ENCODE measurements at places on chromosomes 4 and X.

- no peak for DNase-seq
Observed at GRCh38 chrX:24030597-24030996, 3.6 kb upstream of the KLHL15 start.

DNA sequence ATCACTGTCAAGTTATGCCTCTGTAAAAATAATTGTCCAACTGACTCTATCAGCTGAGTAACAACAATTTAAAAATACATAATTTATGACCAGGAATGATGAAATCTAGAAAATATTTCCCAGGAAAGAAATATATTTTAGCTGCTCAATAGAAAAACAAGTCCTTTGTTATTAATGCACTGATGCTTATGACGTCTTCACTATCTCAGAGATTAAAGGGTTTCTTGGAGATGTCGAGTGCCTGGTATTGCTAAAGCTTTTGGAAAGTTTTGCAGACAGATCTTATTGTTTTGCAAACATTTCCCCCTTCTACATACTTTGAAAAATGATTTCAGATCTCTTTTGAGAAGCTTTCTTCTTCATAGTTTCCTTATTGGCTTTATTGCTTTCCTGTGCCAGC is 154.6 kb upstream of the RPS6KA3 start:
- DNase-seq, result no peak

- no peak for DNase-seq
Observed at GRCh38 chr4:170888660-170889059, 798.9 kb upstream of the AADAT start.

GRCh38 chr4:187183346-187183745 is 459.7 kb upstream of the FAT1 start:
- no peak for DNase-seq

- no peak for DNase-seq
Observed at GRCh38 chr4:15488658-15489470, 19.2 kb downstream of the CC2D2A start.

- no peak for DNase-seq
Observed at GRCh38 chr4:141540643-141541042, 95.7 kb upstream of the IL15 start.

GRCh38 chrX:153953892-153954557 is 9.6 kb upstream of the RENBP start:
- DNase-seq, result no peak

- no peak for DNase-seq
Observed at GRCh38 chrX:67651437-67652142, 107.8 kb downstream of the AR start.

- DNase-seq, result no peak
Observed at GRCh38 chrX:46683048-46683447, 75.9 kb downstream of the SLC9A7 start.
